Stimulated activated CD8-positive, alpha-beta memory T cell treated with anti-CD3 and anti-CD28 coated beads, Interleukin-15, amount 100 ng/mL, for 4 hours (primary cell): ENCODE measurements at places on chromosomes 7 and 10.

GRCh38 chr10:35182631-35183510 lies 56.2 kb downstream of the CREM start:
- no peak for DNase-seq

- DNase-seq = no peak
Measured at GRCh38 chr10:11482306-11482705, 129.1 kb downstream of the USP6NL start.

- no peak for DNase-seq
Measured at GRCh38 chr7:39969431-39969830, 19.4 kb downstream of the CDK13 start.

- DNase-seq = no peak
Measured at GRCh38 chr10:107859065-107859464, 694.6 kb upstream of the SORCS1 start.

DNA sequence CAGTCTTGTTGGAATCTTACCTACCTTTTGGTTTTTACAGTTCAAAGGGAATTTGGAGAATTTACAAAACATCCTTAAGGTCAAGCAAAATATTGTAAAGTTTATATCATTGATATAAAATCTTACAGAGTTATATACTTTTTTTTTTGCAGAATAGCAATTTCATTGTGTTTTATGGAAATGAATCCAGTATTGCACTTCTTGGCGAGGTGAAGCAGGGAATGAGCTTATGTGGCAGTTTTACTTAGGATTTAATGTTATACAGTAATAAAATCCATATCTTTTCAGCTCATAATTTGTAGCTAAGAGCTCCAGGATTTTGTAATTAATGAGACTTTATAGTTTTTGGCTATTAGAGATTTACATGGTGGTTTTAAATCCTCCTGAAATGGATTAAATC lies 5.0 kb downstream of the PRKAR2B start:
- DNase-seq = no peak

DNA sequence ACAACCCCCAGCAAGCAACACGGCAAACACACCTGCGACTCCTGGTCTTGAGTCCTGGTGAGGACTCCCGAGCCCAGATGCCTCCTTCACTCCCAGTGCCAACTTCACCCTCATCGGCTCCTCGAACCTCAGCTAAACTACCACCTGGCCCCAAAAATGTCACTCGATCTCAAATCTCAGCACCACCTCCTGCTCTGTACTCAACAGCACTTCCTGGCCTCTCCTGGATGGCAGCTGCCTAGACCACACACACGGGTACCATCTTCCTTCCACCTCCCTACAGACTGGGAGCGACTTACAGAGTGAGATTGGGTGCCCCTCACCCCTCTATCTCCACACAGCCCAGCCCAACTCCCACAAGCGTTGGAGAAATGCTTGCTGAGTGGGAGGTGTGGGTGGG lies 123.9 kb upstream of the MGMT start:
- DNase-seq = no peak

GRCh38 chr10:74760086-74760979 lies 66.1 kb upstream of the KAT6B start:
- no peak for DNase-seq

GRCh38 chr10:31751051-31751737 lies 177.4 kb downstream of the ARHGAP12 start:
- no peak for DNase-seq

GRCh38 chr7:138170959-138171703 lies 94.9 kb downstream of the AKR1D1 start:
- DNase-seq = no peak

DNA sequence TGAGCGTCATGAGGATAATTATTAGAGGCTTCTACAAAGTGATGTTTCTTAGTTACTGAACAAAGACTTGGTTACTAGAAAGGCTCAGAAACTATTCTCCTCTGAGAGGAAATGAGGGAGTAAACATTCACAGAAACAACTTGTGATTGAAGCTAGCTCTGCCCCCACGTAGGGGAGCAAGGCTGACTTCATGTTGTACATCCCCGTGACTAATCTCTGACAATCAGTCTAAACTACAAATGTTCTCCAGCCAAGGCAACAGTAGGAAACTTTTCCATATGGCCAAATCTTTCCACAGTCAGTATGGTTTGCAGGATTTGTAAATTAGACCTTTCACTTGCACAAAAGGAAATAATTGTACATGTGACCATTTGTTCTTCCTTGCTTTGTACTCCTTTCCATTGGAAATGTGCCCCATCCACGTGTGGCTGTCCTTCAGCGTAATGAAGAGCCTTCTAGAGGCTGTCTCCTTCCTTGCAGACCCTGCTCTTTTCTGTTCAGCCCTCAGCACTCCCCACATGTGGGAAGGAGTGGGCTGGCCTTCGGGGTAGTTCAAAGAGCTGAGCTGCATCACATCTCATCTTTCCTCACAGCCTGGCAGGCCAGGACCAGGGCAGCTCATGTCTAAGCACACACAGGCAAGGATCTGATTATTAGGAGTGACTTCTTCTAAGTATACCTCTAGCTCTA lies 93.5 kb downstream of the PCGF5 start:
- DNase-seq = no peak

GRCh38 chr7:142414135-142414534 lies 156.3 kb upstream of the PRSS58 start:
- DNase-seq = no peak

DNA sequence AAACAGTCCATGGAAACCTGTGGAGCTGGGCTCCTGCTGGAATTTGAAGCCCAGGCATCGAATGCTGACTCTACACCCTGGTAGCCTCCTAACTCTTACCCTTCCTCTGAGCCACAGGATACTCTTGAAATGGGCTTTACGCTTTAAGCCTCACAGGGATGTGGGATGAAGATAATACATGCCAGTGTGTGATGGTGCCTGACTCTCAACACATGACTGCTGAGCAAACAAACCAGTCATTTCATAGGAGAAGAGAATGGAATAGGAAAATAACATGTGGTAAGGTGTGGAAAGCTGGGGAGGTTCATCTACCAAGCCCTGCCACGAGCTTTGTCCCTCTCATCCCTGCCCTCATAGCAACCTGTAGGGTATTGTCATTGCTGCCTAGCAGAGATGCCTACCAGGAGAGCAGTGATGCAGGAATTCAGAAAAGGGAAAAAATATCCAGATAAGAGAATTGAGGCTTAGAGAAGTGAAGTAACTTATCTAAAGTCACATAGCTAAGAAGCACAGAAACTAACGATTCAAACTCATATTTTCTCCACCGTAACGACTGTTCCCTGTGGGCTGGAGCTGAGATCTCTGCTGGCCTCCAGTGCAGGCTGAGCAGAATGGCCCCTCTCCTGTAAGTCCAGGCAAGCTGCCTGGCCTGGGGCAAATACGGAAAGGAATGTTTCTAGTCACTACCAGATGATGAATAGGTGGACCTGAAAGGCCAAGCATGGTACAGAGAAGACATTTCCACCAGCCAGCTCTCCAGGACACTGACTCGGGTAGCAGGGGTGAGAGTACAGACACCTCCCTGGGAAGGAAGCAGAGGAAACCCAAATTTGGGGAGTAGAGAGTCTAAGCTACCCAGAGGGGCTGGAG lies 90.2 kb upstream of the DUSP5 start:
- DNase-seq = no peak
